ENCODE measurements at places on chromosomes 7 and 10. TPM values are rescaled to one million over a fixed set of nuclear protein-coding genes. Genes with fewer than 3 reads are reported as not detected.

The HTR5A gene
- total RNA-seq, result not detected

The ZNF277 gene
- 10.6 TPM for total RNA-seq

- no peak for DNase-seq
These were observed 57.5 kb downstream of the SH3PXD2A start for GRCh38 chr10:103797857-103798256.

- no peak for DNase-seq
These were observed 44.0 kb downstream of the IMMP2L start for GRCh38 chr7:111518264-111518663.

DNA sequence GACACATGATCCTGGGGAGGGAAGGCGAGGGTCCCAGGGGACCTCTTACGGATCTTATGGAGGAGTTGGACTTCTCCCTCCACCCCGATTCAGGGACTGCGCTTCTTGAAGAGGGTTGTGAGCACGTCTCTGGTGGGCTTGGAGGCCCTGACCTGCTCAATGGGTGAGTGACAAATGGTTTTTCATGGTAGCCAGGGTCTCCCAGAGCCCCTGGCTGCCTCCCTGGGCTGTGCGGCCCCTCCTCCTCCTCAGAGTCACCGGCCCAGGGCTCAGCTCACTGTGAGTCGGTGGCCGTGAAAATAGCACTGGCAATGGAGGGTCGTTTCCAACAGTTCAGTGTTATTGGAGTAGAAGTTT lies 26.6 kb downstream of the INPP5A start:
- no peak for DNase-seq

DNA sequence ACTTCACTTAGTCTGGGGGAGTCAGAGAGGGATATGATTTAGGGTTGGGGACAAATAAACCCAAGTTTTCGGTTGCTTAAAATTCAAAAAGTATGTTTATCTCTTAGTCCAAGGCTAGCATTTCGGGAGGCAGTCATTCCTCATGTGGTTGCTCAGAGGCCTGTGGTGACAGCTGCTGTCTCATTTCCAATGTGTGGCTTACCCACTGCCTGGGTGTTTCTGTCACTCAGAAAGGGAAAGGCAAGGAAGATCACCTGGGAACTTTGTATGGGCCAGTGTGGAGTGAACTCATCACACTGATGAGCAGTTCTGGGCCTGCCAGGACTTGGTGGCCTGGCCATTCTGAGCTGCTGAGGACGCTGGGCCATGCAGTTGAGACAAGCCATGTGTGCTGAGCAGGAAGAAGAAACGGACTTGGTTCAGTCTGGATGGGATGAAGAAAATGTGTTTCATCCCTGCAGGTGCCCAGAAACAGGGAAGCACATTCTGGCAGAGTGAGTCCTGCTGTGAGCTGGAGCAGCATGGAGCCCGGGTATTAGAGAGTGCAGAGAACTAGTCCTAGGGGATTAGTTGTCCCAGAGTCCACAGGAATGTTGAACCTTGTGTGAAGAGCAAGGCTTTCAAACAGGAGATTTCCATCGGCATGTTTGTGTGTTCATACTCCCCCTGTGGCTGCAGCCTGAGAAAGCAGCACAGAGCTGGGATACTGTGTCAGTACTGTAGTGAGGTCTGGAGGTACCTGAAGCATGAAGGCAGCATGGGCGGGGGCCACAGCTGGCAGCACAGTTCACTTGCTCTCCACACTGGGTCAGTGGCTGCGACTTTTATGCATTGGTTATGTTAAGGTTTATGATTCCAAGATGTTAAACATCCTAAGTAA lies 211.1 kb upstream of the IGFBP3 start:
- no peak for DNase-seq

- DNase-seq, result no peak
These were observed 15.3 kb downstream of the DENND11 start for GRCh38 chr7:141686670-141687069.

GRCh38 chr7:156935250-156935649 lies 14.3 kb upstream of the NOM1 start:
- no peak for DNase-seq

Measured in mesenteric fat pad (tissue), 1 donor.